ENCODE measurements at places on chromosomes 2 and 18. TPM values are rescaled to one million over a fixed set of nuclear protein-coding genes. Genes with fewer than 3 reads are reported as not detected.

The PID1 gene
- total RNA-seq: 0.60 TPM

The DGKD gene
- 170 TPM for total RNA-seq

DNA sequence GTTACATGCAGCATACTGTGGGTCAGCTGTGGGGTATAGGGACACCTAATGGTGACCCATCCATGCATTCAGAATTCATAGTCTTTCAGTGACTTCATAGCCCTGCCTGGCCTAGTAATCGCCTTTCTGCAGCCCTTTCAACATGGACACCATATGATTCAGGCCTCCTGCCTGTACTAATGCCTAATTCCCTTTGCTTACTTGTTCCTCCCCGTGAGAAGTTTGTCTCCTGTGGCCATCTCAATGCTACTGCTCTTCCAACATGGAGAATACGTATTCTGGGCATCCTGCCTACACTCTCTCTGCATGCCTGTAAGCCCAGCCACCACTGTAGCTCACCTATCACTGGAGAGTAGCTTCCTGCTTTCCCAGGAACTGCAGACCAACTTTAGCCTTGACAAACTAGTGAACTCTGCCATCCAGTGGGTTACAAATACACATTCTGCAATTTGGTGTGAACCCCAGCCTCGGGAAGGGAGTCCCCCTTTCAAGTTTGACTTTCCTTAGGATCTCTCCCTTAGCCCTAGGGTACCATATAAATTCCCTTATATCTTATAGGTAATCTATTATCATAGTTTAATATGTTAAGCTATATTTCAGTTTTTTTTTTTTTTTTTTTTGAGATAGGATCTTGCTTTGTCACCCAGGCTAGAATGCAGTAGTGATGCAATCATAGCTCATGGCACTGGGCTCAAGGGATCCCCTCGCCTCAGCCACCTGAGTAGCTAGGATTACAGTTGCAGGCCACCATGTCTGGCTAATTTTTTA lies 22.3 kb downstream of the M1AP start:
- DNase-seq: no peak

The LOXL3 gene
- total RNA-seq: 0.75 TPM

The TRIM43 gene
- not detected for total RNA-seq

GRCh38 chr2:134283661-134284060 lies 29.8 kb downstream of the MGAT5 start:
- no peak for DNase-seq

The IL1RL1 gene
- total RNA-seq: 0.99 TPM

DNA sequence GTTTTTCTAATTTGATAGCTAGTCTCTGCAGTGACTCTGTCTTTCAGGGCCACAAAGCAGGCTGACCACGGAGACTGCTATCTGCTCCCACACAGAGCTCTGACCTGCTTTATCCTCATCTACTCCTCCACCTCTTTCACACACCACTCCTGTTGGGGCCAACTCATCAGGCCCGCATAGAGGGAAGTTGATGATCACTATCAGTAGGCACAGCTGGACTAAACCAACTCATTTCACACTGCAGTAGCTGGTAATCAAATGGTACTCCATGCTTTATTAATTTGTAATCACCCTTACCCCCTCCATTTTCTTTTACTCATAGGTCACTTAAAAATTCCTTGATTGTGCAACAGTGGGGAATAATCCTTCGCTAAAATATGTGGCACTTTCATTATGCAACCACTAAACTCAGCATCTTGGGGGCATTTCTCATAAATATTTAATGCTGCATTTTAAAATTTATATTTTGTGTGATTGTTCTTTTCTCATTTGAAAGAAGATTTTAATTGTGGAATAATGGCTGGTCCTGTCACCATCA lies 249.8 kb upstream of the GCFC2 start:
- no peak for DNase-seq

DNA sequence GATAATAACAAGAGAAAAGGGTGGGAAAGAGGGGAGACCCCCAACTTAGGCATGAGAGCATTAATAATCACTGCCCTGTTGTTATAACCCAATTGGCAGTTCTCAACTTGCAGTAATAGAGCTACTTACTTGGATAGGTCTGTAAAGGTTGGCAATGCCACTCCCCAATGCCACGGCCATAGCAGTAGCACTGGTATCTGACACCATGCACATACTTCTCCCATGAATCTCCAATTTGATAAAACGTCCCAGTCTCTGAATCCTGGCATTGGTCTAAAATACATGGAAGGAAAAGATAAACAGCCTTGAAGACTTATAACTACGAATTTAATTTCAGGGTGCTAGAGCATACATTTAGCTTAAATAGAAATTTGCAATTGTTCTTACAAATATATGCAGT lies 16.8 kb downstream of the FN1 start:
- DNase-seq: no peak

The YIPF4 gene
- total RNA-seq: 19.7 TPM
